A549 treated with Mapracorat at 1 μM for 4 hours (cell line): ENCODE measurements at places on chromosomes 5 and 9. TPM values are rescaled to one million over a fixed set of nuclear protein-coding genes. Genes with fewer than 3 reads are reported as not detected.

C9orf50 gene
- total RNA-seq = 0.36 TPM in 1 of 5 replicates, not detected in the others

SPINK6 gene
- total RNA-seq = 0.45 to 1.1 TPM (median 0.57 TPM) in 5 replicates

PCDH12 gene
- 0.01 to 0.11 TPM (median 0.02 TPM) in 3 of 5 replicates, not detected in the others for total RNA-seq

MRPL41 gene
- 47.6 to 99.9 TPM (median 91.4 TPM) in 5 replicates for total RNA-seq

ABLIM3 gene
- total RNA-seq = 21.7 to 27.2 TPM (median 21.9 TPM) in 5 replicates

TRIM36 gene
- 1.5 to 2.4 TPM (median 2.3 TPM) in 5 replicates for total RNA-seq
